ENCODE measurements at places on chromosomes 7 and 10. TPM values are rescaled to one million over a fixed set of nuclear protein-coding genes. Genes with fewer than 3 reads are reported as not detected.

ADCY1 gene
- polyA plus RNA-seq: 17.6 TPM

SLC26A5 gene
- polyA plus RNA-seq: not detected

CD36 gene
- polyA plus RNA-seq: 0.32 TPM

FAM24B gene
- 36.0 TPM for polyA plus RNA-seq

Data from Purkinje cell (primary cell).